ENCODE measurements at places on chromosomes 2 and 18.

- DNase-seq: peak; percentile 59
Measured at GRCh38 chr2:97699765-97700444, 13.5 kb upstream of the ZAP70 start.

DNA sequence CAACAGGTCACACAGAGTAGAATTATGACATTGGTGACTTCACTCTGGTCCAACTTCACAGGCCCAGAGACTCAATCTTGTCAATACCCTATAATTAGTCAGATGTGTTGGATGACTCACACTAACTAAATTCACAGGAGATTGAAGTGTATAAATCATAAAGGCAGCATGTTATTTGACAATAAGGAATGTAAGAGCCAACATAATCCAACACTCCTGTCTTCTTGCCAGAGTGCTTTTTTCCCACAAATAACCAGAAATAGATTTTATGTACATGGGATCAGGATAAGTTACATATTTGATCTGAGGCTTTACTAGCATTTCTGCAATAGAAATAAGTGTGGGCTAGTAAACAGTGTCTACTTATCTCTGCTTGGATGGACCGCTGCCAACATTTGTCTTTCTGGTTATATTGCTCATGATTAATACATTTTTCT is 42.2 kb upstream of the ZSWIM2 start:
- peak; percentile 55 for DNase-seq

DNA sequence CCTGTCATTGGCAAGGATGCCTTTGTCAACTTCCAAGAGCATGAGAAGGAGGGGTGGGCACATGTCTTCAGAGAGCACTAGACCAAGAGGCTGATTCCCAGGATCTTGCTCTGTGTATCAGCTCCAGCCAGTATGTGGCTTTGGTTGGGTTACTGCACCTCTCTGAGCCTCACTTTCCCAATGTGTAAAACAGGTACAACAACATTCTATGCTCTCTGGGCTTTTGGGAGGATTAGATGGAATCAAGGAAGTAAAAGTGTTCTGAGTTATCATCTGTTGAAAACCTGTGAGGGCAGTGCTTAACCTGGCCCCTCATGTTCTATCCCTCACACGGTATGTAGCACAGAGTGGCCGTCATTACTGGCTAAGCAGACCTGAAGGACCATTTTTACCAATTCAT is 103.9 kb downstream of the FHOD3 start:
- no peak for DNase-seq

DNA sequence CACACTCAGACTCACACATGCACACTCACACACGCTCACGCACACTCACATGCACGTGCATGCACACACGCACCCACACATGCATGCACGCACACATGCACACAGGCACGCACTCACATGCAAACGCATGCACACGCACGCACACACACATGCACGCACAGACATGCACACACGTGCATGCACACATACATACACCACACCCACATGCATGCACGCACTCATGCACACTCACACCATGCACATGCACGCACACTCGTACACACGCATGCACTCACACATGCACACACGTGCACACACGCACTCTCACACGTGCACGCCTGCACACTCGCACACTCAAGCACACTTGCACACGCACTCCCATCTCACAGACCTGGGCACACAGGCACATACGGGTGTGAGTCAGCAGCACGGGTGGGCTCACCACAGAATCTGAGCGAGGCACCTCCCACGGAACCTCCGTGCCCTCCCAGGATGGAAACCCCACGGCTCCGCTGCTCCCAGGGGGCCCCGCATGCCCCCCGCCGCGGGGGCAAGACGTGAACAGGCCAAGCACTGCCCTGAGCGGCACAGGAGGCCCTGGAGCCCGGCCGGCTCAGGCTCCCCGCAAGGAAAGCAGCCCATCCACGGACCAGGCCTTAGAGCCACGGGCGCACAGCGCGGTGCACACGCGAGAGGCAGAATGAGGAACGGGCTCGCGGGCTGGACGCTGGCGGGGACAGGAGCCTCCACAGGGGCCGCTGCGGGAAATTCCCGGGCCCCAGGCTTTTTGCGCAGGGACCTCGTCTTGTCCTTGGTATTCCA is 8.4 kb upstream of the KCNG2 start:
- no peak for DNase-seq

DNA sequence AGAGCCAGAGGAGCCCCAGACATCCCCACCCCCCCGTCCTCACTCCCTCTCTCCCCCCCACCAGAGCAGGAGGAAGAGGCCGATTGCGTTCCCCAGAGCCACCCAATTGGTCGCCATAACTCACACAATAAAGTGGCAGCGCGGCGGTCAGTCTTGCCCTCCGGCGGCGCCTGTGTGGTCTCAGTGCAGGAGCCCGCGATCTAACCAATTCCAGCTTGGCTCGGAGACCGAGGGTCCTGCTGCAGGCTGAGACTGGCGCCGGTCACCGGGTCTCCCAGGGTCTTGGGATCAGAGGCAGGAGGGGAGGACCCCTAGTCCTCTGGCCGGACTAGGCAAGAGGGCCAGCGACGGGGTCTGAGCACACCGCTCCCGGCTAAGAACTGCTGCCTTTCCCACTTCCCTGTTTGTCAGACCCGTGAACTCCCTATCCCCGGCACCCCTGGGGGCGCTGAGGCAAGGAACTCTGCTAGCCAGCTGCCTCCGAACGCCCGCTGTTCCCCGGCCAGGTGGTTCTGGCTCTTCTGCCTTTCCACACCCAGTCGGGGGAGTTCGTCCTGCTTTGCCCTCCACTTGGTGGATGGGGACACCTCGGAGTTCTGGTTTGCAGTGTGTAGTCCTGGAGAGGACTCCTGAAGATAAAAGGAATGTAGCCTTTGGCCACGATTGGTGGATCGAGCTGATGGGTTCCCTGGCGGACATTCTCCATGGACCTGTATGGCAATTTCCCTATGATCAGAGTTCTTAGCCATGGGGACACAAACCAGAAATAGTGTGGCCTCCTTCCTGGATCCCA is 1.0 kb upstream of the HOXD12 start:
- no peak for DNase-seq

- DNase-seq: no peak
Measured at GRCh38 chr2:18664421-18664820, 75.1 kb upstream of the NT5C1B start.

DNA sequence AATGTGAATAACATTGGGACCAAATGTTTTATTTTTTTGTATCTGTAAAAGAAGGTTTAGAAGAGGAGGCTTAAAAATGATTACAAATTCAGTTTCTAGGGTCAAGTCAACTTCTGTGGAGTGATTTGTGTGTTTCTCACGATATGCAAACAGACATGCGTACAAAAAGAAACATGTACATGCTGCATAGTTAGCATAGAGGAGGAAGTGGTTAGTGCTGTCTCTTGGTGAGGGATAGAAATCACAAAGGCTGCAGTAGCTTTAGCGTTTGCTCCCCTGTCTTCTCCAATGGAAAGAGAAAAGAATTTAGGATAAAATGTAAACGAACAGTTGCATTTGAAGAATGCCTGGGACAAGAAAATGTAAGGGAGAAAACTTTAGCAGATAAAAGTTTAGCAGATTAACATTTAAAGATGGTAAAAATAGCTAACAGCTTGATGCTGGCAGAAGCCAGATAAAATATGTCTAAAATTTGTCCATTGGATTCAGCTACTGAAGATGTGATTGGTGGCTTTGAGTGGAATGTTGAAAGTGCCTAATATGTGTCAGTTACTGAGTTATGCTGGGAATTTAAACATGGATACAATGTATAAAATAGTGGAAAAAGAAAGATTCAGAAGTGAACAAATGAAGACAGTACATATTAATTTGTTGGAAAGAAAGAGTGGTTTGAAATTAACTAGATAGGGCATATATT is 44.9 kb downstream of the MALT1 start:
- DNase-seq: no peak

DNA sequence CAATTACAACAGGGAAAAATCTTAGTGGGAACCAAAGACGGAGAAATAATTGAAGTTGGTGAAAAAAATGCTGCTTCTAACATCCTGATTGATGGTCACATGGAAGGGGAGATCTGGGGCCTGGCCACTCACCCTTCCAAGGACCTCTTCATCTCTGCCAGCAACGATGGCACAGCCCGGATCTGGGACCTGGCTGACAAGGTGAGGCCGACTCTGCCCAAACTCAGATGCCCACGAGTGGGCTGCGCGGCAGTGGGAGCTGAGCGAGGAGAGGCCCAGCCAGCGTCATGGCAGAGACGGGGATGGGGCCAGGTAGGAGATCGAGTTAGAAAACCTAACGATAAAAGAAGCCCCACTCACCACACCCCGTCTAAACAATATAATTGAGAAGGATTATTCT is 87.7 kb downstream of the RTN4 start:
- no peak for DNase-seq

DNA sequence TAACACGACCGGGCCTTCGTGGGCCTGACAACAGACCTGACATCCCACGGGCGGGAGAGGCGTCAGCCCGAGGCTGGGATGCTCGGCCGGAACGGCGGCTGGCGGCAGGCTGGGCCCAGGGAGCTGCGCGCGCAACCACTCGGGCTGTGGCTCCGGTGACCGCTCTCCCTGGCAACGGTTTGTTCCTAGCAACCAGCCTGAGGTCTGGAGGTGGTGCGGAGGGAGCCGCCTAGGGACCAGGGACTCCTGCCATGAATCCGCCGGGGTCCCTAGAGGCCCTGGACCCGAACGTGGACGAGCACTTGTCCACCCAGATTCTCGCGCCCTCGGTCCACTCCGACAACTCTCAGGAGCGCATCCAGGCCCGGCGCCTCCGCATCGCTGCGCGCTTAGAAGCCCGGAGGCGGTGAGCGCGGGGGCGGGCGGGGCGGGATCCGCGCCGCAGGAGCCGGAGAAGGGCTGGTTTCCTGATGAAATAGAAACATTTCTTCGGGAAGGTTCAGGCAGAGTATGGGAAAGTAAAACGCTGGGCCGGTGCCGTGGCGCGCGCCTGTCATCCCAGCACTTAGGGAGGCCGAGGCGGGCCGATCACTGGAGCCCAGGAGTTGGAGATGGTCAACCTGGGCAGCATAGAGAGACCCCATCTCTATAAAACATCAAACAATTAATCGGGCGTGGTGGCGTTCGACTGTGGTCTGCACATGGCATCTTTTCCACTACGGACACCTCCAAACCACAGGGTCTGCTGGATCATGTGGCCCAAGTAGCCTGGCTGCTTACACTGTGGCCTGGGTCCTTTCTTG is at the start of gene DRC1:
Gene DRC1 (plus strand): TSS at position 182 of the 803 bp plus-strand sequence. CDS start 70 bp downstream, at position 252.
- DNase-seq: peak; percentile 73

DNA sequence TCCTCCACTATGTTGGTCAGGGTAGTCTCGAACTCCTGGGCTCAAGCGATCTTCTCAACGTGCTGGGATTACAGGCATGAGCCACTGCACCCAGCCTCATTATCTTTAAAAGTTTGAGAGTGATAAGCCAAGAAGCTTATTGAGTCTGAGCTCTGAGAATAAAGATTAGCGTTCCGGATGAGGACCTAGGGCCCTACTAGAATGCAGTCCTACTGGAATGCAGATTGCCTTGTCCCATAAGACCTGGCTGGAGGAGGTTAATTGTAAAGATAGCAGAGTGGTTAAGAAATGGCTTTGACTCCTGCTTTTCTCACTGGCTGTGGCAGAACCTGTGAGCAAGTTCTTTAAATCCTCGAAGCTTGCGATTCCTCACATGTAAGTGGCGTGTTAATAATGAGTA is 4.0 kb downstream of the VWA3B start:
- no peak for DNase-seq

DNA sequence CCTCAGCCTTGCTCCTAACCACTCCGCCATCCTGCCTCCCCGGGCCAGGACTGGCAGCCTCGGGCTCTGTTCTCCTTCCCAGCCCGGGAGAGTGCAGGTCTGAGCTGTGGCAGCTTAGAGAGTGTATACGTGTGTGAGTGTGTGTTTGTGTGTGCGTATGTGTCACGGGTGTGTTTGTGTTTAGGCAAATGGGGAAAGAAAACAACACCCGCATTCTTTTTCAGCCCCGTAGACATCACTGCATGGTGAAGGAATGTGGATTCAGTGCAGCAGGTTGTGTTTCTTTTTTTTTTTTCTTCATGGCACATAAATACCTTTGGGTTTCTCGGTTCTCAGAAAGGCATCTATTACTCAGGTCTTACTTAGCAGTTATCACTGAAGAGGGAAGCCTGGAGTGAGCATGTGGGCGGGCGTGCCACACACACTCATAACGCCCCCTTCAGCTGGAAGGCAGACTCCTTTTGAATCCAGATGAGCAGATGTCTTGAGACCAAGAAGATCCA is 44.2 kb downstream of the GLI2 start:
- DNase-seq: peak; percentile 77

Measured in fibroblast of mammary gland (primary cell).